Dermis microvascular lymphatic vessel endothelial cell (primary cell): ENCODE measurements at places on chromosomes 11 and 22.

- no peak for DNase-seq
Measured at GRCh38 chr11:46322759-46323158, 24.5 kb upstream of the DGKZ start.

DNA sequence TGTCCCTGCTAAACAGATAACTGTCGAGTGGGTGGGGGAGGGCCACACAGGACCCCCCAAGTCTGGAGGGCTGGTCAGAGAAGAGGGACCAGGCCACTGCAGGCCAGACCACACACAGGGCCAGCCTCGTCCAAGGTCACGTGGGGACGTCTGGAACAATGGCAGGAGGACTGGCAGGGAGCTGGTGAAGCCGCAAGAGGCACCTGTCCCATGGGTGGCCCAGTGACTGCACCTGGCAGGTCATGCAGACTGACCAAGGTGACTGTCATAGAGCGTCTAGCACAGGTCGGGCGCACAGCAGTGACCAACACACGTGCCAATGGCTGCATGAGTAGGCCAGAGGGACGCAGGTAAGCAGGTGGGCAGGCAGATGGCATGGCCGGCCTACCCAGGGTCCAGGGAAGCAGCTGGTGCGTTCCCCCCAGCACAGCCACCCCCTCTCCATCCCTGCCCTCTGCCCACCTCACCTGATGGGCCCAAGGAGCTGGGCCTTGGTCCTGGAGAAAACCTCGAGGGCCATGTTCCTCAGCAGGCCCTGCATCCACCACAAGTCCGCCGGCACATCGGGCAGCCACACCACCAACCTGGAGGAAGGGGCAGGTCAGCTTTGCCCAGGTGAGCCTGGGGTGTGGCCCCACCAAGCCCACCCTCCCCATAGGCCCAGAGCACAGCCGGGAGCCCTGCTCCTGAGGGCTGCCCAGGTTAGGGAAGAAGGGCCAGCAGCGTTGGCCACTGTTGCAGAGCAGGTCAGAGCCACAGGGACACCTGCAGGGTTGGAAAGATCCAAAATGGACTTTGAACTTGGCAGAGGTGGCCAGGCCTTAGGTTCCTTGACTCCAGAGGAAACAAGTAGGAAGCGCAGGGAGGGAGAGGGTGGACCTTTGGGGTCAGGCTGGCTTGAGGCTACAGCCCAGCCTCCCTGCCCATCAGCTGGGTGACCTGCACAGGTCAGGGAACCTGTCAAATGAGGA is 10.4 kb downstream of the PNPLA5 start:
- no peak for DNase-seq

- DNase-seq, result no peak
Measured at GRCh38 chr11:119347242-119347641, 737 bp upstream of the MFRP start.

GRCh38 chr22:50320116-50320515 is 6.7 kb downstream of the DENND6B start:
- no peak for DNase-seq

GRCh38 chr22:49026494-49027367 is 800.9 kb downstream of the BRD1 start:
- DNase-seq, result no peak

DNA sequence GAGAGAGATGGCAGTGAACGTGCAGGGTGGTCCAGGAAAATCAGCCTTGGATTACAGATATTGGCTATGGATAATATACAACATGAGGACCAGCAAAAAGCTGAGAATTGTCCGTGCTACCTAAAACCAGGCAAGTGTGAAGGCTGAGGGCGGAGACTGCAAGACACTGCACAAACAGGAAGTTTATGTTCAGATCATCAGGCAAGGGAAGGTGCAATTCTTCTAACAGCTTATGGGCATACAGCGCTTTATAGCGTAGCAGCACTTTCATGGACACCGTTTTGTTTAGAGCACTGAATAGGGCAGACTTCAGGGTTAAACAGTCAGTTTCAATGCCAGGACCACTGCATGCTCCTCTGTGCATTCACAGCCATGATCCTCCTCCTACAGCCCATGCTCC is 93.1 kb upstream of the TMEM45B start:
- no peak for DNase-seq

- no peak for DNase-seq
Measured at GRCh38 chr11:33773404-33773986, 825 bp downstream of the FBXO3 start.

DNA sequence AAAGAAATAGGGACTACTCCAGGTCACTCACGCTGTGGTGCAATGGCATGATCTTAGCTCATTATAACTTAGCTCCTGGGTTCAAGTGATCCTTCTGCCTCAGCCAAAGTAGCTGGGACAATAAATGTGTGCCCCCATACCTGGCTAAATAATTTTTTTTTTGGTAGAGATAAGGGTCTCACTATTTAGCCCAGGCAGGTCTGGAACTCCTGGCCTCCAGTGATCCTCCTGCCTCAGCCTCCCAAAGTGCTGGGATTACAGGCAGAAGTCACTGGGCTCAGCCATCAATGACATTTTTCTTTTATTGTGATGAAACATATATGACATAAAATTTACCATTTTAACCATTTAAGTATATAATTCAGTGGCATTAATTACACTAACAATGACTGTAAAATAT is 10.6 kb downstream of the SLC5A4 start:
- no peak for DNase-seq

- no peak for DNase-seq
Measured at GRCh38 chr11:68412593-68413475, 47.7 kb upstream of the PPP6R3 start.

- DNase-seq, result no peak
Measured at GRCh38 chr11:69487849-69488542, 6.5 kb downstream of the LINC01488 start.

- DNase-seq, result peak; percentile 12
Measured at GRCh38 chr22:36822581-36822980, 5.7 kb upstream of the PVALB start.

GRCh38 chr22:26273011-26273675 is 103.9 kb downstream of the SEZ6L start:
- DNase-seq, result no peak

GRCh38 chr11:67277231-67277961 is 11.1 kb downstream of the GRK2 start:
- peak; percentile 89 for DNase-seq

DNA sequence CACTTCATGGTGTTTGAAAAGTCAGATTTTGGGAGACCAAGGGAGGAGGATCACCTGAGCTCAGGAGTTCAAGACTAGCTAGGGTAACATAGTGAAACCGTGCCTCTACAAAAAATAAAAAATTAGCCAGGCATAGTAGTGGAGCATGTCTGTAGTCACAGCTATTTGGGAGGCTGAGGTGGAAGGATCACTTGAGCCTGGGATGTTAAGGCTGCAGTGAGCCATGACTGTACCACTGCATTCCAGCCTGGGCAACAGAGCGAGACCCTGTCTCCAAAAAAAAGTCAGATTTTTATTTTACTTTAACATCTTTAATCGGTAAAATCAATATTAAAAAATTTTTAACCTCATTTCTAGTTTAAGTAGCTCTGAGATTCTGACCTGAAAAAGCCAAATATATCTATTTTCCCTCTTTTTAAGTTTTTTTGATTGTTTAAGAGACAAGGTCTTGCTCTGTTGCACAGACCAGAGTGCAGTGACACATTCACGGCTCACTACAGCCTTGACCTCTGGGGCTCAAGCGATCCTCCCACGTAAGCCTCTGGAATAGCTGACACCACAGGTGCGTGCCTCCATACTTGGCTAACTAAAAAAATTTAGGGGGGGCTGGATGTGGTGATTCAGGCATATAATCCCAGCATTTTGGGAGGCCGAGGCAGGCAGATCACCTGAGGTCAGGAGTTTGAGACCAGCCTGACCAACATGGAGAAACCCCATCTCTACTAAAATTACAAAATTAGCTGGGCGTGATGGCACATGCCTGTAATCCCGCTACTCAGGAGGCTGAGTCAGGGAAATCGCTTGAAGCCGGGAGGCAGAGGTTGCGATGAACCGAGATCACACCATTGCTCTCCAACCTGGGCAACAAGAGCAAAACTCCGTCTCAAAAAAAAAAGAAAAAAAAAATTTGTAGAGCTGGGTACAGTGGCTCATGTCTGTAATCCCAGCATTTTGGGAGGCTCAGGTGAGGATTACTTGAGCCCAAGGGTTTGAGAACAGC is 48.4 kb downstream of the SFI1 start:
- no peak for DNase-seq

GRCh38 chr22:33841281-33842005 is 78.8 kb downstream of the LARGE1 start:
- no peak for DNase-seq

GRCh38 chr11:94649254-94649653 is 82.1 kb downstream of the PIWIL4 start:
- no peak for DNase-seq

DNA sequence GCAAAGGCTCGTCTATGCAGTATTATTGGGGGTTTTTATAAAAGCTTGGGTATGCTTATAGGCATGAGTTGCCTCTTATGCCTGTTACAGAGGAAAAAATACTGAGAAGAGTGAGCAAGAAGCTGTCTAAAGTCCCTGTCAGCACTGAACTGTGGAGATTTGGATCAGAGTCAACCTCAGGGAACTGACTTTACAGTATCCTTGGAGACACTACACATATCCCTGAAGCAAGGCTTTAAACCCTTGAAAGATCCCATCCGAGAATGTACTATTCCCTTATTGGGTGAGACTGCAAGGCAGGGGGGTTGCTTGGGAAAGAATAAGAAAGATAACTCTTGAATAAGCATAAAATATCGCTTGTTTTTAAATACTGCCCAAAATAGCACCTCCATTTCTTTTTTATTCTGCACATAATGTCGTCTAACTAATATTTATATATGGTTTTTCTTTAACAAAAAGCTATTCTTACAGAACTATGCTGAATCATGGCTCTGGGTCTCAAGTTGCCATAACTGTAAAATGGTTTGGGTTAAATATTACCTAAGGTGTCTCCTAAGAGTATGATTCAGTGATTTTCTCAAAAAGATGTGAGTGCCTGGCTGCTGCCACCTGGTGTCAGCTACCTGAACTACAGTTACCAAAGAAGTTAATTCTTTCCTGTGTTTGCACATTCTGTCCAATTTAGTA is 1062.8 kb downstream of the DLG2 start:
- DNase-seq, result peak; percentile 45

- DNase-seq, result no peak
Measured at GRCh38 chr11:47418454-47419259, 7.6 kb downstream of the PSMC3 start.
